PC-3 (cell line): ENCODE measurements at places on chromosomes 13 and 19. TPM values are rescaled to one million over a fixed set of nuclear protein-coding genes. Genes with fewer than 3 reads are reported as not detected.

The CDC42EP5 gene
- 0.73 and 1.4 TPM in 2 replicates for total RNA-seq

The MISP3 gene
- 6.1 and 7.8 TPM in 2 replicates for total RNA-seq

The CAPN12 gene
- total RNA-seq: 3.8 and 5.5 TPM in 2 replicates

The LHB gene
- not detected in 2 replicates for total RNA-seq

The CYP2S1 gene
- total RNA-seq: 8.6 and 10.3 TPM in 2 replicates

The ATP12A gene
- total RNA-seq: 0.11 TPM in 1 of 2 replicates, not detected in the other

- DNase-seq: peak; percentile 30
Observed at GRCh38 chr13:46778890-46779289, 18.1 kb downstream of the ESD start.

- no peak for DNase-seq
Observed at GRCh38 chr13:112212533-112212932, 145.6 kb downstream of the SOX1 start.

- peak; percentile 98 for DNase-seq
Observed at GRCh38 chr13:32984857-32985626, 31.2 kb upstream of the KL start.

GRCh38 chr13:85140192-85140591 is 659.0 kb downstream of the SLITRK6 start:
- DNase-seq: peak; percentile 78

DNA sequence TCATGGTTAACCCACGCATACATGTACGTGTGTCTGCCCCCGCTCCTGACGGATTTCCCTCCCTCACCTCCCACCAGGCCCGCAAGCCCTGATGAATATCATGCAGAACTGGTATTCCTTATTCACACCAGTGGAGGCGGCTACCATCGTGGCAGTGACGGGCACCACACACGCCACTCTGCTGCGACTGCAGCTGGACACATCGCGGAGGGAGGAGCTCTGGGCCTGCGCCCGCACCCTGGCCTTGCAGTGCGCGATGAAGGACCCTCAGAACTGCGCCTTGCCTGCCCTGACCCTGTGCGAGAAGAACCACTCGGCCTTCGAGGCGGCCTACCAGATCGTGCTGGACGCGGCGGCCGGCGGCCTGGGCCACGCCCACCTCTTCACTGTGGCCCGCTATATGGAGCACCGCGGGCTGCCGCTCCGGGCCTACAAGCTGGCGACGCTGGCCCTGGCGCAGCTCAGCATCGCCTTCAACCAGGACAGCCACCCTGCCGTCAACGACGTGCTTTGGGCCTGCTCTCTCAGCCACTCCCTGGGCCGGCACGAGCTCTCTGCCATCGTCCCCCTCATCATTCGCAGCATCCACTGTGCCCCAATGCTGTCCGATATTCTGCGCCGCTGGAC is 35.0 kb downstream of the ZSWIM4 start:
- no peak for DNase-seq

GRCh38 chr19:33459222-33460090 is 62.1 kb downstream of the PEPD start:
- no peak for DNase-seq

GRCh38 chr13:40668335-40668734 is 1.9 kb upstream of the FOXO1 start:
- no peak for DNase-seq

DNA sequence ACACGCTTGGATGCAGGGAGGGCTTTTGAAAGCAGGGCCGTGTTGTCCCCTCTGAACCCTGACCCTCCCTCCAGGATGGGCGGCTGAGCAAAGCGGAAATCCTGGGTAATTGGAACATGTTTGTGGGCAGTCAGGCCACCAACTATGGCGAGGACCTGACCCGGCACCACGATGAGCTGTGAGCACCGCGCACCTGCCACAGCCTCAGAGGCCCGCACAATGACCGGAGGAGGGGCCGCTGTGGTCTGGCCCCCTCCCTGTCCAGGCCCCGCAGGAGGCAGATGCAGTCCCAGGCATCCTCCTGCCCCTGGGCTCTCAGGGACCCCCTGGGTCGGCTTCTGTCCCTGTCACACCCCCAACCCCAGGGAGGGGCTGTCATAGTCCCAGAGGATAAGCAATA is 15.2 kb downstream of the RCN3 start:
- no peak for DNase-seq

DNA sequence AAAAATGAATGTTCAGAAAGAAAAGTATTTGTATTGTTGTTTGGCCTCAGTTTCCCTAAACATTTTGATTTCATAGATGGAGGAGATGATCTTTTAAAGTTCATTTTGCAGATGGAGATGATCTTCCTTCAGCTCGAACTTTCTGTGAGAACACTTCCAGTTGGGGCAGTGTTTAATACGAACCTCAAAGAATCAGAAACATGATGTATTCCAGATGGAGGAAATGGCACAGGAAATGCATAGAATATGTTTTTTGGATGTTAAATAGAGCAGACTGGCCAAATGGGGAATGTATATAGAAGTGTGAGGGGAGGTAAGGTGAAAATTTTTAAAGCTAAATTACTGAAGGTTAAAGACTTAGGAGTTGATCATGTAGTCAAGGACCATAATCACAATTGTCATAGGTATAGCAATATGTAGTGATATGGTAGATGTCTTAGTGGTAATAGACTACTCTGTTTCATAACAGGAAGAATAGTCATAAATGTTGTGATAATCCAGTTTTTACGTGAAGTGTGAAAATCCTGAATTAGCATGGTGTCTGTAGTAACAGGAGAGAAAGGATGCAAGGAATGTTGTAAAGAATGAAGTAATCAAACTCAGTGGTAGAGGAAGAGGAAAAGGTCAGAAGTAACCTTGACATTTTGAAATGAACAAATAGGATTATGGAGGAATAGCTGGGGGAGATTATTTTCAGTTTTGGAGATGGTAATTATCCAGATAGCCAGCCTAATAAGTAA is 5.1 kb downstream of the RAP2A start:
- no peak for DNase-seq

DNA sequence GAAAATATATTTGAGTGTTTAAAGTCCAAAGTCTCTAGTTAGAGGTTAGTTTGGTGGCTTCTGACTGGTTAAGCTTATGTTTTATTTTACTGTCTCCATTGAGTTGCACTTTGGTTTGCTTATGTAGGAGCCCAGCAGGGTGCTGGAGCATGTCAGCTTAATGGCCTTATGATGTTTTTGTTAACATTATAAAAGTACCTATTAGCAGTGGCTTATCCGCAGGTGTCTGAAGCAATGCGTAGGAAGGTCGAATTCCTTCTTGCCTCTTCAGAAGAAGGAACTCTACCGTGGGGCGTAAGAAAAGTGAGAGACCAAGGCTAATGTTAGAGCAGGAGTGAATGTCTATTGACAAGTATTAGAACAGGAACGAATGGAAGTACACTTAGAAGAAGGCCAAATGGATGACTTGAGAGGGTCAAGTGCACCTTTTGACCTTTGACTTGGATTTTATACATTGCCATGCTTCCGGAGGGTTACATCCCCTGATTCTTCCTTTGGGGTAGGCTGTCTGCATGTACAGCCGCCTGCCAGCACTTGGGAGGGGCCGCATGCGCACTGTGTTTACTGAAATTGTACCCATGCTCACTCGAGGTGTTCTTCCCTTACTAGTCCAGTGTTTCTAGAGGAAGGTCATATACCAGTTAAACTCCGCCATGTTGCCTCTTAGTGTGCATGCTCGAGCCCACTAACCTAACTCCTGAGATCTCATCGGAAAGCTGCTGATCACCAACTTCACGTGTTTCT is 793.9 kb upstream of the PCDH9 start:
- DNase-seq: no peak

GRCh38 chr13:75906315-75906714 is 270.2 kb downstream of the LMO7 start:
- no peak for DNase-seq

DNA sequence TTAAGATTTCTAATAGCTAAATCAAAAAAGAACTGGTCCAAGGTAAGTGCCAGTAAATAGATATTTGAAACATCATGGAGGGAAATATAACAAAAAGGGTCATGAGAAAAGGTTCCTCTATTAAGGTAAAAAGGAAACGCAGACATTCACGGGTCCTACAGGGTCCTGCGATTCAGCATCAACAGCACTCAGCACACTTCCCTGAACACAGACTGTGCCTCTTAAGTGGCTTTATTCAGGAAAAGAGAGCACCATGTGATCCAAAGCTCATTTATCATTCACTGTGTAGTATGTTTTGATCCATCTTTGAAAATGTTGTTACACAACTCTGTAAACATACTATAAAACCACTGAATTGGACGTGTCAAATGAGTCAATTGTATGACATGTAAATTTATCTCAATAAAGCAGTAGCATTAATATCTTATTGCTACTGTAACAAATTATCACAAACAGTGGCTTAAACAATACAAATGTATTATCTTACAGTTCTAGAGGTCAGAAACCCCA is 33.7 kb downstream of the CRYL1 start:
- peak; percentile 10 for DNase-seq

GRCh38 chr19:10379880-10380312 is 476 bp downstream of the TYK2 start:
- no peak for DNase-seq

DNA sequence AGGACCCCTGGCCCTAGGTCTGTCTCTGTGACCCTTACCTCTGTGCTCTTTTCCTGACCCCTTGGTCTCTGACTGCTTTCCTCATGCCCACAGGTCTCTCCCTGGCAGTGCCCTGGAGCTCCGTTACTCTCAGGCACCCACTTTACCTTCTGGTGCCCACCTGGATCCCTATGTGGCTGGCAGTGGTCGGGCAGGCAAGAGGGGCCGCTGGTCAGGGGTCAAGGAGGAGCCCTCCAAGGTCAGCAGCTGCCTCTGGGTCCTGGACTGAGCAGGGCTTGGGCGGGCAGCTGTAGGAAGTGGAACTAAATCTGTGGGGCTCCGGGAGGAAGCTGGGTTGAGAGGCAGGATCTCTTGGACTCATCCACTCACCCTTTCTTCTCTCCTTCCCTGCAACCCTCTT is 16.3 kb downstream of the PPFIA3 start:
- no peak for DNase-seq

- DNase-seq: no peak
Observed at GRCh38 chr19:28020619-28021258, 1192.2 kb downstream of the UQCRFS1 start.

- DNase-seq: no peak
Observed at GRCh38 chr19:4916292-4917082, 7.2 kb downstream of the UHRF1 start.

- no peak for DNase-seq
Observed at GRCh38 chr13:20258208-20258962, 26.3 kb upstream of the GJB6 start.

DNA sequence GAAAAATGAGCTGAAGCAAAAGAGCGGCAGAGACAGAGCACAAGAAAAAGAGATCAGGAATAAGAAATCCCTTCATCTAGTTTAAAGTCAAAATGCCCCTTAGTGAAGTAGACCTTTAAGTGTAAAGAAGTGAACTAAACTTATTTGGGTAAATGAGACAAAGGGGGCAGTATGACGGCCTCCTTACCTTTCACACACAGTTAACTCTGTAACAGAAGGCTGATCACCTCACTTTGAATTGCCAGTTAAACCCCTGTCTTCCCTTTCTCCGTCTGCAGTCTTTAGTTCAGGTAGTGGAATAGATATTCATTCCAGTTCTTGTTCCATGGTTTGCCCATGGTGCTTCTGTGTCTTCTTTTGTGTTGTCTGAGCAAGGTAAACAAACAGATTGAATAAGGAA is 1029.8 kb downstream of the DIAPH3 start:
- no peak for DNase-seq

- peak; percentile 91 for DNase-seq
Observed at GRCh38 chr13:24911133-24911908, 147.4 kb downstream of the RNF17 start.

DNA sequence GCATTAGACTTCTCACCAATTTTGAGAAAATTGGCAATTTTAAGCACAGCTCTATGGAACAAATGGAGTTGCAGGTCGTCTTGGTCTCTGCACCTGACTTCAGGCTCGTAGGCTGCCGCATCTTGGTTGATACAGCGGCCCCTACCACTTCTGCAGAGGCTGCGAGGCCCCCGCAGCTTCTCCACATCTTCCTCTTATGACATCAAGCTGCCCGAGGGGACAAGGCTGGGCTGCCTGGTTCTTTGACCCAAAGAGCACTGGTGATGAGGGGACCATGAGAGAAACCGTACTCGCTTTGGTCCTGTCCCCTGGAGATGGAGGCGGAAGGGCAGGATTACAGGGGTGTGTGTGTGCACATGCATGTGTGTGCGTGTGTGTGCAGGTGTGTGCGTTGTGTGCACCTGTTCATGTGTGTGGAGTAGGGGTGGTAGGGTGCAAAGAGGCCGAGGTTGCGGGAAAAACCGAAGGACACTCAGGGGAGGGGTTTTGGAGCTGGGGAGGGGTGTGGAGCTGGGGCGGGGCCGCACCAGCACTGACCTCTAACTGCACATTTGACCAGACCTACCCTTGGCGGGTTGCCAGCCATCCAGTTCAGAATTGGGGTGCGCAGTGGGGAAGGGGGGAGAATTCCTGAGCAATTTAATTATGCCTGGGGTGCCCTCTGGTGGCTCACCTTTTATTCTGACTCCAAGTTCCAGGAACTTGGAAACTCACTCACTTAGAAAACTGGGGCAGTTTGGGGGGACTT is 65.1 kb upstream of the ARHGEF7 start:
- DNase-seq: peak; percentile 35

GRCh38 chr19:14972676-14973075 is 7.0 kb downstream of the SLC1A6 start:
- no peak for DNase-seq
